ENCODE measurements at places on chromosomes 13 and 19. TPM values are rescaled to one million over a fixed set of nuclear protein-coding genes. Genes with fewer than 3 reads are reported as not detected.

GRCh38 chr19:21202865-21203494 lies 61.1 kb downstream of the ZNF431 start:
- peak; percentile 47 for DNase-seq

DNA sequence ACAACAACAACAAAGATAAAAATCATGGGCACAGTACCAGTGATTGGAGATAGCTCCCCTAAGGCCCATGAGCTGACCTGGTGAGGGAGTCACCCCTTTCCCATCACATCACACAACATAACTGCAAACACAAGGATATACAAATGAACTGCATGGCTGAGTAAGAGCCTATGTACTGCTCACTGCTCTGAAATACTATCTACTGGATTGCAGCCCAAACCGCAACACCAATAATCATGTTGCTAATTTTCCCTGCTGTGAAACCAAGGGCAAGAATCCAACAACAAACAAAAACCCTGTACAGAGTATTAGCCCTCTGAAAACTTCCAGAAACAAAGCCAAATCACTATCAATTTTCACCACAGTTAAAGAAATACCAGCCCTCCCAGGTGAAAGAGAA lies 1893.2 kb downstream of the PCDH9 start:
- DNase-seq: no peak

- DNase-seq: no peak
Measured at GRCh38 chr19:47625650-47626049, 16.7 kb downstream of the BICRA start.

The RFC3 gene
- polyA plus RNA-seq: 23.4 TPM

DNA sequence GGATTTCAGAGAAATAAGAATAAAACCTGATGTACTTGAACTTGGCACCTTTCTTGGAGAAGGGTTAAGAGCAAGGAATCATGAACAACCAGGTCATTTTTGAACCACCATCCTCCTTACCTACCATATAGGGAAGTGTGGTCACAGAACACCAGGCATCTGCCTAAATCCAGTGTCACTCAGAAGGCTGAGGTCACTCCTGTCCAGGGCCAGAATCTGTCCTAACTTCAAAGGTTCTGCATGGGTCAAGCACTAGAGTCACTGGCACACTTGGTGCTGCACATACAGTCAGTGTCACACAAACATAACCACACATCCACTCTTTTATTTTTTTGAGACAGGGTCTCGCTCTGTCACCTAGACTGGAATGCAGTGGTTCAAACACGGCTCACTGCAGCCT lies 1.6 kb downstream of the ZNF565 start:
- DNase-seq: no peak

- DNase-seq: no peak
Measured at GRCh38 chr13:26052337-26052736, 521 bp upstream of the SHISA2 start.

The LIN37 gene
- 13.8 TPM for polyA plus RNA-seq

DNA sequence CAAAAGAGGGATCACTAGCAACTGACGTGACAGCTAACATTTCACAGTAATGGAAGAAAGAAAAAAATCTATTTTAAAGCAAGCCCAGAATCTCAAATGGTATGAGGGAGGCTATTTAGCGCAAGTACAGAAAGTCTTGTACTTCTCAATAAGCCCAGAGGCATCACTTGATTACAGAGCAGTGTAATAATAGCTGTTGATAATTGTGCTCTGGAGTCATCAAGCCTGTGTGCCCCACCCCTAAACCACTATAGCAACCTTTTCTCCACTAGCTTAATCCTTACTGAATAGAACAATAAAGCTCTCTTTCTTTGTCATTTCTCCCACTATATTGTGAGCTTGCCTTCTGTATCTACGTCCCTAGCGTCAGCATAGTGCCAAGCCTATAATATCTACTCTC lies 56.6 kb downstream of the FREM2 start:
- no peak for DNase-seq

GRCh38 chr19:35671818-35672217 lies 5.5 kb downstream of the UPK1A start:
- no peak for DNase-seq

- DNase-seq: peak; percentile 22
Measured at GRCh38 chr19:22622901-22623840, 11.0 kb upstream of the ZNF492 start.

The PEX11G gene
- 9.2 TPM for polyA plus RNA-seq

GRCh38 chr13:112876305-112877000 lies 92.6 kb upstream of the MCF2L start:
- no peak for DNase-seq

The SOX1 gene
- not detected for polyA plus RNA-seq

The MAMSTR gene
- polyA plus RNA-seq: 8.0 TPM

- no peak for DNase-seq
Measured at GRCh38 chr19:5809053-5809452, 4.2 kb downstream of the NRTN start.

DNA sequence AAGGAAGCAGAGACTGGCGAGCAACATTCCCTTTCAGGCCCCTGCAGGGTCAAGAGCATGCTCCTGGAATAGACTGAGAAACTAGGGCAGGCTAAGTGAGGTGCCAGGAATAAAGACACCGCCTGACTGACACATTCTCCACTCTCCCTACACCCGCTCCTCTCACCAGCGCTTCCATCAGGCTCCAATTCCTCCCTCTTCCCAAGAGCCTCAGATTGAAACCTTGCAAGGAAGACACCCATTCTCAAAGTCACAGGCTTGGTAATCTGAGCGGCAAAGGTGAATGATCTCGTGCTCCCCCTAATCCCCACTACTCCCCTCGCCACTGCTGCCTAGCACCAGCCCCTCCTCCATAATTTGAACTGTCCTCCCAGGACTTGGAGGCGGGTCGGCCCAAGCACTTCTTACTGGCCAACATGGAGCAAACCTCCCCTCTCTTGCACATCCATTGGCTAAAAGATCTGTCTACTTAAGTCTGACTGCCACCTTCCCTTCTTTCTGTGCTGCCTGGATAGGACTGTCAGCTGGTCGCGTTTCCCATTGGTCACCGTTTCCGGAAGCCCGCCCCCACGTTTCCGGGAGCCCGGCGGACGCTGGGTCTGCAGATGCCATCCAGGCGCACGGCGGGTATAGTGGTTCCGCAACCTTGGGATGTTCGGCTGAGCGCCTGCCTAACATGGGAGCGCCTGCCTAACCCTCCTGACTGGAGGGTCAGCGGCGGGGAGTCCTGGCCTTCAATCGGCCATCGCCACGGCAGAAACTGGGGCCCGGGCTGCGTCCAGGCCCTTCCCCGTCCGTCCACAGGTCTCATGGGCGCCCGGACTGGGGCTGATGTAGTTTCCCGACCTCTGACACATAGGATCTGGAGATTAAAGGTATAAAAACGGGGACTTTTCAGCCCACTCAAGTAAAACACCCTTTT lies 33.6 kb downstream of the ZNF383 start:
- DNase-seq: peak; percentile 95

The EBI3 gene
- polyA plus RNA-seq: 0.82 TPM

DNA sequence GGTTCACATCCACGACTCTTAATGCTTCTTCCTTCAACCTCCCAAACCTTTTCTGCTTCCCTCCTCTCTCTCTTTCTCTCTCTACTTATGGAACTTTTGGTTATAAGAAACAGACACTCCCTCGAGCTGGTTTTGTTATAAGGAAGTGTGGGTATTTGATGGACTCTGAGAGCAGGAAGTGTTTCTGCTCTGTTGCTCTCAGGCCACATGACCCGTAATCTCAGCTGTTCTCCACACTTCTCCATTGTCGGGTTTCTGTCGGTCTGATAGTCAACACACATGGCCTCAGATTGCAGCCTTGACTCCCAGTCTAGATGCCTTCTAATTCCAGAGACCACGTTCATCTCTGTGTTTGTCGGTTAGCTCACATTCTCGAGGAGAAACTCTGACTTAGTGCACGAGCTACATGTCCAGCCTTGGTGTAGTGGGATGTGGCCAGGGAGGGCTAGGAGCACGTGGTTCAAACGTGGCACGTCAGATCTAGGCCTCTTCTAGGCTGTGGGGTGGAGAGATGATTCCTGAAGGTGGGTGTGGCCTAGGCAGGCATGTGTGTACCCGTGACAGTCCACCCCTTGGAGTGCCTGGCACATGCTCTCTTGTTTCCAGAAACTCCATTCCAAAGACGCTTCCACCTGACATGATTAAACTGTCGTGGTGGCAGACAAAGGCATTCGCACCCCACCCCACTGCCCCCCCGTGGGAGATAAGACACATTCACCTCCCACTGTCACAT lies 26.3 kb downstream of the CNFN start:
- no peak for DNase-seq

DNA sequence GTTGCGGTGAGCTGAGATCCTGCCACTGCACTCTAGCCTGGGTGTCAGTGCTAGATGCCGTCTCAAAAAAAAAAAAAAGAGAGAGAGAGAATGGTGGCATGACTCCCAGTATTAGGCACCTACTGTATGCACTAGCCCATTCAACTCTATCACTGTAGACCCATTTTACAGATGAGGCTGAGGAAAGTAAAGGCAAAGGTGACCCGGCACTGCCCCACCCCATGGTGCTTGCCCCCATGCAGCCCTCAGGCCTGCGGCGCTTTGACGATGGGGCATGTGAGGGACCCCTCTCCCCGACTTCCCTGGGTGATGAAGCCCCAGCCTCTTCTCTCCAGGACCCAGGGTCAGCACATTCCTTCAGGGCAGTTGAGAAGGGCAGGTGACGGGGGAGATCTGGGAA lies 7.3 kb downstream of the NPAS1 start:
- DNase-seq: no peak

The ZFP28 gene
- 16.9 TPM for polyA plus RNA-seq

DNA sequence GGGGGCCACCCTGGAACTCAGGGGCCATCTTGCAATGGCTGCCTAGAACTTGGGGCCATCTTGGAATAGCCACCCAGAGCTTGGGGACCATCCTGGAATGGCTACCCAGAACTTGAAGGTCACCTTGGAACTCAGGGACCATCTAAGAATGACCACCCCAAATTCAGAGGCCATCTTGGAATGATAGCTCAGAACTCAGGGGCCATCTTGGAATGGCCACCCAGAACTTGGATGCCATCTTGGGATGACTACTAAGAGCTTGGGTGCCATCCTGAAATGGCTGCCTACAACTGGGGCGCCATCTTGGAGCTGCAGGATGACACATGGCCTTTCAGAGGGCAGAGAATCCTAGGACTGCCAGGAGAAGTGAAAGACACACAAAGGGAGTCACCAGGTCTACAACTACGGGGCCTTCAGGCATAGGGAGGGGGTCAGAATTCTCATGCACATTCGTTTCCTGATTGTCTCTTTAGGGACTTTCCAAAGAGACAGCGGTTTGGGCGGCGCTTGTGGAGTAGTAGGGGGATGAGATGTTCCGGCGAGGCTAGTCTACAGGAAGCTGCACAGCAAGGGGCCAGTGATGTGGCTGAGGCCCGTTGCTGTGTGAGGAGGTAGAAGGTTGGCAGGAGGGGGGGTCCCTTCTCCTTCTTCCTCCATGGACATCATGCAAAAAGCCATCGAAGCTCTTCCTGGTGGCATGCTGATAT lies 125.0 kb downstream of the IER2 start:
- DNase-seq: no peak

- DNase-seq: no peak
Measured at GRCh38 chr13:47249266-47249665, 352.4 kb upstream of the HTR2A start.

Data from renal pelvis (tissue), 12 donors.